ENCODE measurements at places on chromosomes 13 and 19. TPM values are rescaled to one million over a fixed set of nuclear protein-coding genes. Genes with fewer than 3 reads are reported as not detected.

Gene GNG7
- not detected for total RNA-seq

DNA sequence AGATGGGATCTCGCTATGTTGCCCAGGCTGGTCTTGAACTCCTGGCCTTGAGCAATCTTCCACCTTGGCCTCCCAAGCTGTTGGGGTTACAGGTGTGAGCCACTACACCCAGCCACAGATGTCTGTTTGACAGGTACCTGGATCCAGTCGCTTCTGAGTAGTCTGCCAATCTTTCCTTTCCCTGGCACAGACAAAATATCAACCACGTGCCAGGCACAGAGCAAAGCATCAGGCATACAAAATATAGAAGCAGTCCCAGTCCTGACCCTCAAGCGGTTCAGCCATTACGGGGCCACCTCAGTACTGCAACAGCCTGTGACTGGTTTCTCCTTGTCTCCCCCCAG is 3.8 kb downstream of the ELAVL1 start:
- H3K36me3 ChIP-seq: peaks cover 38% of the 10 kb centered on the region
- no peak overlapping the region for H3K4me3 ChIP-seq
- H3K27me3 ChIP-seq: no peaks in the 10 kb centered on the region
- H3K27ac ChIP-seq: no peak overlapping the region

GRCh38 chr19:41601771-41602170 is 25.1 kb downstream of the CEACAM4 start:
- peaks cover 15% of the 10 kb centered on the region for H3K27me3 ChIP-seq
- DNase-seq: no peak
- H3K27ac ChIP-seq: no peak overlapping the region
- no peaks in the 10 kb centered on the region for H3K4me1 ChIP-seq

- peak overlapping the region; percentile 47 for H3K27ac ChIP-seq
- H3K4me3 ChIP-seq: no peak overlapping the region
- H3K36me3 ChIP-seq: no peaks in the 10 kb centered on the region
- H3K27me3 ChIP-seq: no peaks in the 10 kb centered on the region
- H3K4me1 ChIP-seq: peaks cover 43% of the 10 kb centered on the region
These were observed 107.9 kb downstream of the RGCC start for GRCh38 chr13:41565216-41565615.

DNA sequence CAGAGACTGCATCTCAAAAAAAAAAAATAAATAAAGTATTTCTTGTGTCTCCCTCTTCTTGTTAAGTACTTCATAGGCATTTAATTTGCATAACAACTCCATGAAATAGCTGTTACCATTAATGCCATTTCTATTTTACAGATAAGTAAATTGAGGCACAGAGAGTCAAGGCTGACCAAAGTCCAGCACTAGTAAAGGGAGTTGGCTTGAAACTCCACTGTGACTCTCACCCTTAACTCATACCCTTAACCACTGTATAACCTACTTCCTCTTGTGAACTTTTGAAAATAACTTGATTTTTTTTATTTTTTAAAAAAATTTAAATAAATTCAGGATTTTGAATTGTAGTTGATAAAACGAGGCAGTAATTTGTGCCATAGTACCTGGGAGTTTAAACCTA is 6.0 kb downstream of the GPATCH1 start:
- H3K27me3 ChIP-seq: no peaks in the 10 kb centered on the region
- H3K4me1 ChIP-seq: peaks cover 6% of the 10 kb centered on the region
- H3K36me3 ChIP-seq: peaks cover 43% of the 10 kb centered on the region
- no peak overlapping the region for H3K27ac ChIP-seq
- DNase-seq: no peak

All from SJSA1 (cell line).